COLO829 (cell line): ENCODE measurements at places on chromosomes 12 and 14.

GRCh38 chr12:56086608-56087007 lies 6.6 kb downstream of the ERBB3 start:
- no peak for DNase-seq

DNA sequence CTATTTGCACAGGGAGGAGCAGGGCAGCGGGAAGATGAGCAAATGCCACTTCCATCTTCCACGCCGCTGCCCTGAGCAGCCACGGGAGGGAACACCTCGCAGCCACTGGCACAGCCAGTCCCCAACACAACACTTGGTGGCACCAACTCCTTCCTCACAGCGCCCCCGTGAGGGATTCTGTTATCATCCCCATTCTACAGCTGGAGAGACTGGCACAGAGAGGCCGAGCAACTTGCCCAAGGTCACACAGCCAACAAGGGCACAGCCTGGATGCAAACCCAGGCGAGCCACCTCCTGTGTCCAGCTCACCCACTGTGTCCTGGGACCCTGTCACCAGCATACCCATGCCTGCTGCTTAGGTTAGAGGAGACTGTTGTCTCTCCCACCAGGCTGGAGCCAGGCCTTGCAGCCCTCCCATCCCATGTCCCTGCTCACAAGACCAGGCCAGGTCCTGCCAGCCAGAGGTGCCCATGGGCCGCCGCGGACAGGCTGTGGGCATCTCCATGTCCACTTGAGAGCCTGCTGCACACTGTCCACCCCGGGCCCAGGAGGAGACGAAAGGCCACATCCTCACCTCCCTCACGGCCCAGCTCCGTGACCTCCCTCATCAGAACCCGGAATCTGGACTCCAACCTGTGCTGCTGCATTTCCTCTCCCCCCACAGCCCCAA lies 57.0 kb downstream of the NCOR2 start:
- DNase-seq: no peak

DNA sequence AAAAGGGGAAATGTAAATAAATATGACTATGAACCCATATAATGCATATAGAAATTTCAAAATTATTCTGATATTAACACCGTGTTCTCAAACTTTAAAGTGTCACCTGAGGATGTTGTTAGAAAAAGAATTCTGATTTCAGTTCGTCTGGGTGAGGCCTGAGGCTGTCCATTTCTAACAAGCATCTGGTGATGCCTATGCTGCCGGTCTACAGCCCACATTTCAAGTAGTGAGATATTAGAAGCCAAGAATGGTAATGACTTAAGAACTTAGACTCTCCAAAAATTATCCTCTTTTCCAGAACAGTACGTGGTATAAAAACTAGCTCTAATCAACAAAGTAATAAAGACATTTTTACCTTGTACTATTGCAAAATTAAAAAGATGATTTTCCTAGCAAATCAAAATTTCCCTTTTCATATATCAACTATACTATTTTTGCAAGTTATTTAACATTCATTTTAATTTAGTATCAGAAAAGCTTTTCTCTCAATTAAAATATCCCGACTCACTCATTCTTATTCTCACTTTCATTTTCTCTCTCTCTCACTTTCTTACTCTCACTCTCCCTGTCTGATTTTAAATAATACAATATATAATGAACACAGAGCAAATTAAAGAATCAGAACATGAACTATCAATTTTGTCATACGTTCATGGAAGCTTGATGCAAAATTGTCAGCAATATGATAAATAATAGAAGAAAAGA lies 35.0 kb downstream of the PIK3C2G start:
- no peak for DNase-seq

DNA sequence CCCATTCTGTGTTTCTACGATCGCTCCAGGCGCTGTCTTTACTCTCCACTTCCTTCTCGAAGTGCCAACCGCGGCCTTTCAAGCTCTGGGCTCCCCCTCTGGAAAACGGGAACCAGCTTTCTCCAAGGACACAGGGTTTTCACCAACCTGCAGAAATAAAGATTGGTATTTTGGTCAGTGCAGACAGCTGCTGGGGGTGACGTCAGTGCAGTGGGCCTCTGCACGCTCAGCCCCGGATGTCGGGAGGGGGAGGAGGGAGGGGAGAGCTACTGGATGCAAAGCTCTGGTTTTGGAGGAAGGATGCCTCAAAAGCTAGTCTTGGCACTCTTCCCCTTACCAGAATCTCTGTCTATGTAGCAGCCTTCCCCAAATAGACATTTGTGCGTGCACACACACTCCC lies 19.9 kb downstream of the HRK start:
- peak; percentile 40 for DNase-seq

- DNase-seq: peak; percentile 39
Measured at GRCh38 chr12:29771786-29772185, 12.0 kb downstream of the TMTC1 start.

- DNase-seq: peak; percentile 54
Measured at GRCh38 chr14:103109535-103110441, 13.5 kb upstream of the TNFAIP2 start.

GRCh38 chr14:35051796-35052195 lies 5.7 kb downstream of the FAM177A1 start:
- DNase-seq: no peak

- DNase-seq: no peak
Measured at GRCh38 chr12:46535907-46536306, 163.3 kb upstream of the SLC38A2 start.

- DNase-seq: no peak
Measured at GRCh38 chr14:95468448-95469133, 47.9 kb downstream of the SYNE3 start.

- no peak for DNase-seq
Measured at GRCh38 chr12:21323736-21324135, 11.0 kb downstream of the SLCO1A2 start.

GRCh38 chr12:31105668-31106067 lies 32.0 kb downstream of the DDX11 start:
- DNase-seq: no peak

- no peak for DNase-seq
Measured at GRCh38 chr12:129552996-129553750, 350.7 kb downstream of the TMEM132D start.

DNA sequence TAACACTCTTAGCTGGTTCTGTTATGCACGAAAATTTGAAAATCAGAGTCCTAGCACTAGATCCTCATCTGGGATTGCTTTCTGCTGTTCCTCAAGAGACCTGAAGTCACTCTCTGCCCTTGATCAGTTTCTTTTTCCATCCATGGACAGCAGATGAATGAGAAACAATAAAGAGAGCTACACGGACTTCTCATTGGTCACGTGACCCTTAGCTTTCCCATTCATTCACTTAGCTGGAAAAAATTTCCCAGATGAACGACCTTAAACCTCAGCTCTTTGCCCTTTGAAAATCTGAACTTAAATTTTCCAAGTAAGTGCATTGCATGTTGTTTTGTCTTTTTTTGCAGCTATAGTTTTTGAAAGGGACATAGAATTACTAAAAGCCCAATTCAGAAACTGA lies 27.2 kb upstream of the RGS6 start:
- DNase-seq: no peak

- no peak for DNase-seq
Measured at GRCh38 chr14:31128601-31129526, 78.7 kb downstream of the HECTD1 start.

DNA sequence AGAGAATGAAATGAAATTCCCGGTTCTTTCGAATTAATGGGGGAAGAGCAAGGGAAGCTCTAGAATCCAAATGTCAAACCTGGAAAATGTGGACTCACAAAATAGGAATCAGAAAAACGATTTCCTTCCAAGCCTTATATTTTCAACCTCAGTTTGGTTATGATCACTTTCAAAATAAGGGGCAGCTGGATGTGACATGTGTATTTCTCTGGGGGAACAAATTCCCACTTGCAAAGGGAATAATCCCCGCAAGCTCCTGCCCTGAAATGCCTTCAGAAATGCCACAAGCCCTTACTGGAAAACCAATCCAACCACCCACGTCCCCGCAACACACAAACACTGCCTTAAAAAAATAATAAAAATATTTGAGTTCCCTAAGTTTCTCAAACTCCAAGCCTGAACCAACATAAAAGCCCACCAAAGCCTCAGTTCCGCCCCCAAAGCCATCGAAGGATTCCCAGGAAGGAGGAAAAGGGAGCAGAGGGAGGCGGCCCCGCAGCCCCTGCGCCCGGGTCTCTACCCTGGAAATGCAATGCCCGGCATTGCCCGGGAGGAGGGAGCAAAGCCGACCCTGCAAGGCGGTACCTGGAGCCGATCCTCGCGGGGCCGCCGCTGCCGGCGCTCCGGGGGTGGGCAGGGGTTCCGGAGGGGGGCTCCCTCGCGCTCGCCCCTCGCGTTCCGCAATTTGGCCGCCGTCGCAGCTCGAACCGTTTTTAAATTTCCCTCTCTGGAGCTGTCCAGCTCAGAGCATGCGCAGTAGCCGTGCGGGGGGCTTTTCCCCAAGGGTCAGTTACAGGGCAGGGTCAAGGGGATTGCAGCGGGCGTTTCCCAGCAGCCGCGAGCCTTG lies at the start of gene FOXN4:
Gene FOXN4 (minus strand): TSS at position 751 of the 847 bp plus-strand sequence. CDS start 963 bp downstream, outside the sequence.
- DNase-seq: no peak

DNA sequence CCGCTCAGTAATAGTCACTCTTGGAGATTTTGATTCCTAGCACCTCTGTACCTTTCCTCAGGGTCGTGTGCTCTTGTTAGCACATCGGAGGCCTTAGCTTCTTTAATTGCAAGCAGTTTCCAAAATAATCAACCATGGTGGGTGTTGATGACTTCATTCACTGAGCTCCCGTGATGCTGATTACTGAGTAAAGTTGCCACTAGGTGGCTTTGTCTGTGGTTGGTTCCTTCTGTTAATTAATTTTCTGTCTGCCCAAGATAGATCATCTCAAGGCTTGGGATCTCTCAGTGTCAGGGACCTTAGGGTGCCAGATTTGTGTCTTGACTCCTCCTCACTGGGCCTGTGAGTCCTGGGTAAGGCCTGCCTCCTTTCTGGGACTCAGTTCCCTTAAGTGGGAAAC lies 54.3 kb downstream of the PTPN11 start:
- no peak for DNase-seq

DNA sequence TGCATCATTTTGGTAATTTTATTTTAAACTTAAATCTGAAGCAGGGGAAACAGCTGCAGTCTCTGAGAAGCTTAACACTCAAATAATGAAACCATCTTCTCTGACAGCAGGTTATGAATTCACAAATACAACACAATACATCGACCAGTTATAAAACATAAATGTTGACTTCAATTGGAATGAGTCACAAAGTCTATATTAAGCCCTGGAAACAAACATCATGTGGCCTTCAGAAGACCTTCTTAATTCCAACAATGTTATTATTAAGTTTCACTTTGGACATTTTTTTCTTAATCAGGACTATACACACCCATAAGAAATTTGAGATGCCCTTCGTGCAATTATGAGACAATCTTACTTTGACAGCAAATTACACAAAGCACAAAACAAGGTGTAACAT lies 68.9 kb downstream of the CEP128 start:
- no peak for DNase-seq

DNA sequence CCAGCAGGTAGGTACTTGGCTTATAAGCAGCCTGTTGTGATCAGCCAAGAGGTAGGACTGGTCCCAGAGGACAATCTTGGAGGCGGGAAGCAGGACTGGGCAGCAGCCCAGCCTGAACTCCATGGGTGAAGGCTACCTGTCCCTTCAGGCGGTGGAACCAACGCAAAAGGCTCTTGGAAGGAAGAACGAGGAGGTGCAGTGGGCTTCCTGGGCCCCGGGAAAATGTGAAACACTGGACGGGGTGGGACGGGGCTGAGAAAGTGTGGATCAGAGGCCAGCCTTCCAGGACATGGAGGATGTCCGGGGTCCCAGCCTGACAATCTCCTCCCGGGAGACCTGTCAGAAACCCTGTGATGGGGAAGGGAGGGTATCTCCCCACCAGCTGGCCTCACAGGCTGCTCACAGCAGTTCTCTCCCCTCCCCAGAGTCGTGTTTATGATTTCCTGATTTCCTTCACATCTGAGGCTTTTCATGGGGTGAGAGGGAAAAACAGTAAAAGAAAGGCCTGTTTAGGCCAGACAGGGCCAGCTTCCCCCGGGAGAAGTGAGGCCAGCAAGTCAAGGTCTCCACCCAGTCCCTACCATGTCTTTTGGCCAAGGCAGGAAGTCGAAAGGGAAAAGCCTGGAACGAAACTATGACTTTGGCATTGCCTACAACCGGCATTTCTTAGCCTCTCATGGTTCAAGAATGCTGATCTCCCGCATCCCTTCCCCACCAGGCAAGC lies 11.3 kb downstream of the CMKLR1 start:
- no peak for DNase-seq

DNA sequence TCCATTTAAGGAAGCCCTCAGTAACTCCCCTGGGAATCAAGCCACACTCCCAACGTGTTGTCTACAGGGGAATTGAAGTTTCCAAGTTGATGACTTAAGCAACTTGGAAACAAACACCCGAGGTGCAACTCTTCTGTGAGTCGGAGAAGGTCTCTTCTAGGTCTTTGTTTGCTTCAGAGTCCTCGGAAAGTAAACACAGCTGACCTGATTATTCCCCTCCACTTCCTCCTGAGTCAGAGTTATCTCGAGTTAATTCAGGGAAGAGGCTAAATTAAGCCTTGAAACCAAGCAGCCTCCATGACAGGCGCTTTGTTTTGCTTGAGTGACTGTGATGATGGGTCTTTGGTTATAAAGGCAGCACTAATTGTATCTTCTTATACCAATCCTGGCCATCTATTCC lies 41.8 kb downstream of the TUNAR start:
- DNase-seq: peak; percentile 15

- peak; percentile 15 for DNase-seq
Measured at GRCh38 chr12:99386907-99387306, 260.6 kb upstream of the GARIN6 start.

DNA sequence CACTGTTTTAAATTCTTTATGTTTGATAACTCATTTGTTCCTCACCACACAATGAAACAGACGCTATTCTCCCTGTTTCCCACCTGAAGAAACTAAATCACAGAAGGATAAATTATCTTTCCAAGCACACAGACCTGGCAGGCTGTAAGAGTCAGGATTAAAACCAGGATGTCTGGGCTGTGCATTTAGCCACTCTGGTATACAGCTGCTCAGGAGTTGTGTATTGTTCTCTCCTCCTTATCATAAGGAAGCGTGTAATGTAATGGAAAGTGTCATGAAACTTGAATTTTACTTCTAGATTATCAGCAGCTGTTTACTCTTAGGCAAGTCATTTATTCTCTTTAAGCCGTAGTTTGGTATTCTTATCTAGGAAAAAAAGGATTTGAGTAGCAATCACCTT lies 154.8 kb upstream of the LRIG3 start:
- no peak for DNase-seq

DNA sequence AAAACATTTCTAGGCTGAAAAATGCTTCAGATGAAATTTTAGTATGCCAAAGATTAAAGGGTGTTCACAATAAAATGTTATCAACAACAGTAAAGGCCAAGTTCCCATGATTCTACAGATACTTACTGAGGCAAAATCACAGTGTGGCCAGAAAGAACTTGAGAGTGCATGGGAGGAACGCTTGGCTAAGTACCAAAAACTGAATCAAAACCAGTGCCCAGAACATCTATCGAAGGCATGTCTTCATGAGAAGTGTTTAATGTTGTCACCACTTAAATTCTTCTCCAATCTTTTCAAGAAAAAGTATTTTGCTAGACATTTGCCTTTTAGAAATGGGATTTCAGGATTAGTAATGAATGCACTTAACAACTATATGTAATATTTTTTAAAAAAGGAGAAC lies 41.5 kb downstream of the KIF21A start:
- no peak for DNase-seq
